Uterine smooth muscle cell (primary cell): ENCODE measurements at places on chromosomes 13 and 19. TPM values are rescaled to one million over a fixed set of nuclear protein-coding genes. Genes with fewer than 3 reads are reported as not detected.

Gene GFY
- 0.11 TPM in 1 of 2 replicates, not detected in the other for total RNA-seq

Gene APOC1
- total RNA-seq = 1.4 TPM in 1 of 2 replicates, not detected in the other

Gene TMPRSS9
- not detected in 2 replicates for total RNA-seq

Gene ZNF223
- total RNA-seq = 3.7 and 4.1 TPM in 2 replicates

Gene ZNF548
- total RNA-seq = 22.1 and 26.4 TPM in 2 replicates

Gene ESD
- total RNA-seq = 101 and 108 TPM in 2 replicates

Gene CLEC17A
- 0.12 TPM in 1 of 2 replicates, not detected in the other for total RNA-seq

Gene DACT3
- total RNA-seq = 6.2 and 8.0 TPM in 2 replicates

Gene MISP3
- total RNA-seq = 0.11 and 0.25 TPM in 2 replicates

Gene TMIGD2
- not detected in 2 replicates for total RNA-seq

Gene NOTCH3
- total RNA-seq = 11.0 and 21.4 TPM in 2 replicates

Gene SIGLEC11
- total RNA-seq = not detected in 2 replicates

Gene NPAS1
- 0.33 and 0.50 TPM in 2 replicates for total RNA-seq

Gene GPR12
- total RNA-seq = not detected in 2 replicates

Gene ASF1B
- 7.2 and 24.0 TPM in 2 replicates for total RNA-seq

Gene CASP14
- not detected in 2 replicates for total RNA-seq

Gene PSG11
- 0.11 TPM in 1 of 2 replicates, not detected in the other for total RNA-seq

Gene KCNN4
- 1.1 and 1.3 TPM in 2 replicates for total RNA-seq

Gene CEACAM16
- not detected in 2 replicates for total RNA-seq

Gene CTXN1
- total RNA-seq = 1.1 and 2.6 TPM in 2 replicates

Gene CYP4F8
- total RNA-seq = under 0.01 TPM in 1 of 2 replicates, not detected in the other

Gene ATP8A2
- total RNA-seq = 0.22 and 0.25 TPM in 2 replicates
